ENCODE measurements at places on chromosomes 3 and 15. TPM values are rescaled to one million over a fixed set of nuclear protein-coding genes. Genes with fewer than 3 reads are reported as not detected.

The GATM gene
- total RNA-seq = 0.26 TPM

The OR5K2 gene
- not detected for total RNA-seq

The CSPG4 gene
- total RNA-seq = under 0.01 TPM

The FRMD4B gene
- total RNA-seq = 67.8 TPM

The KCNMB2 gene
- total RNA-seq = not detected

The TUSC7 gene
- total RNA-seq = not detected

The ZNF80 gene
- not detected for total RNA-seq

The SLCO3A1 gene
- 1.8 TPM for total RNA-seq

The RLBP1 gene
- total RNA-seq = not detected

DNA sequence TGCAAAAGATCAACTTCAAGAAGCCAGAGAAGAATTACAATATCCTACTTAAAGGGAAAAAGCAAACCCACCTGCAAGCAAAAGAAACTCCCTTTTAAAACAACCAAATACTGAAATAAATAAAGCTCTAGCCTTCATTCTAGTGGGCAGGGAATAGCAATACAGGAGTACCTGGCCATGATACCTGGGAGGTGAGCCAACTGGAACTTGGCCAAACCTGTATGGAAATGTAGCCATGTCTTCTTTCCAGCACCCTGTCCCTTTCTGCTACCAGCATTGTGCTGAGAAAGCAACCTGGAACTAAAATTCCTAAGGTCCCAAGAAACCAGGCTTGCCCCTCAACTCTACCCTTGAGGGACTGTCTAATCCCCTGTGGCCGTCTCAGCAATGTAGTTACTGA is 530.0 kb downstream of the EPHB1 start:
- no peak for DNase-seq

DNA sequence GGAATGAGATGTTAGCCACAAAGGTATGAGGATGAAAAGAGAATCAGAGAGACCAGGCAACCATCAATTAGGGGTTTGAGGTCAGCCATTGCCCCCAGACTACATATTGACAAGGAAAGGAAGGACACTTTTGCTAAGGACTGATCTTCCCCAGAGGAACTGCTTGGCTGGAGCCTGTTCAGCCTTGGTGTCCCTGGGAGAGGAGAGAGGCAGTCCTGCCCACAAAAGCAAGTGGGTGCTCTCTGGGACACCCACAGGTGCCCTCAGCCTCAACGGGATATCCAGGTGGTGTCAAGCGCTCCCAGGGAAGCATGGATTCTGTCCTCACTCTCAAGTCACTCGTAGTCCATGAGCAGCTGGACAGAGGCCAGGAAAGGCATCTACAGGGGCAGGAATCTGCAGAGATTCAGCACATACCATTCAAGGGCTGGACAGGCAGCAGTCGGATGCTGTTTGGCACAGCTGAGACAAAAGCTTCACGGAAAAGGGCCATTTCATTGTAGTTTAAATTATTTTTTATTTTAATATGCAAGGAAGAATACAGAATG is 166.2 kb downstream of the UACA start:
- no peak for DNase-seq

DNA sequence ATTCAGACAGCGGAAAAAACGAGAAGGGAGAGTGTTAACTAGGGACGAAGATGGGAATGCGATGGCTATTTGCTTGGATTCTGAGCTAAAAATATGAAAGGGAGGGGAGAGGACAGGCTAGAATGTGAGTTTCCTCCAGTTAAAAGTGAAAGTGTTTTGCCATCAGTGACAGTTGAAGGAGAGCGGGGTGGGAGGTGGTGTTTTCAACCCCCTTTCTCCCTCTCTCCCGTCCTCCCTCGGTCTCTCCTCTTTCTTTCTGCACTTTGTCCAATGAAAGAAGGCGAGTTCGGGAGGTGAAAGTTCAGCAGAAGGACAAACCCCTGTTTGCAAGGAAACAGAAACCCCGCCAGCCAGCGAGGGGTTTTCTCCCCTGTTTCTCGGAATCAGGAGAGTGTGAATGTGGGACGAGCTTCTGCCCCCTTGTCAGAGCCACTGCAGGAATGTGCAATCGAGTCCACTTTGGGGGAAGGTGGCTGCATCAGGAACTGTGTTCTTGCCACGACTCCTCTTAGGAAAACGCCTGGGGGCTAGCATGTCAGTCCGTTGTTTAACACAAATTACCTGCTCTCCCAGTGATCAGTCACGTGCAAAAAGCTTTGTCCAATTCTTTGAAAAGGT is 975 bp upstream of the FOXP1 start:
- peak; percentile 66 for DNase-seq

GRCh38 chr3:125634336-125634950 is 39.1 kb upstream of the OSBPL11 start:
- DNase-seq = no peak

DNA sequence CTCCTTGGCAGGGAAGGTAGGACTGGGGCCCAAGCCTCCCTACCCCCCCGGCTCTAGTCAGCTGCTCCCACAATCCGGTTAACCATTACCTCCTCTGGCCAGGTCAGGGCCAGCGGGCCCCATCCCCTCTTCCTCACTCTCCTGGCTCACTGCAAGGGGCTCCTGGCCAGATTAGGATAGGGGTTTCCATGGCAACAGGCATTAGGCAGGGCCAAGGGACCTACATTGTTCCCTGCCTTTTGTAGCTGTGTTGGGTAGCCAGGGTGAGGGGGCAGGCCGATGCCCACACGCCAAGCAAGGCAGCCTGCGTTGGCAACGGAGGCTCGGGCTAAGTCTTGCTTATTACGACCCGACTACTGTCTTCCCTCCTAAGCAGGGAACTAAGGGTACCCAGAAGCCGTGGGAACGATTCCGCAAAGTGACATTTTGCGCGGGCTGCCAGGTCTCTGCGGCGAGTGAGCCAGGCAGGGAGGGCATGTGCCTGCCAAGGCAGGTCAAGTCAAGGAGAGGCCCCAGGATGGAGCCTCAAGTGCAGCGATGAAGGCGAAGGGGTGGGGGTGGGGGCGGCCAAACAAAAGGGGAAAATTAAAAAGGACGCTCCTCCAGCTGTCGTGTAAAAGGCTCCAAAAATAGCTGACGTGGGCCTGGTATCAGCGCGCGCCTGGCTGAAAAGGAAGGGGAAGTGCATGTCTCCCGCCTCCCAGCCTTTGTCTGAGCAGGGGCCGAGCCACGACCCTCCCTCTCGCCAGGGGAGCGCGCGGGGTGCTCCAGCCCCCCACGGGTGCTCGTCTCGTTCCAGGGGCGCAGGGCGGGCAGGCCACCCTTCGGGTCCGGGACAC is 919 bp downstream of the IDH2 start:
- DNase-seq = peak; percentile 50

DNA sequence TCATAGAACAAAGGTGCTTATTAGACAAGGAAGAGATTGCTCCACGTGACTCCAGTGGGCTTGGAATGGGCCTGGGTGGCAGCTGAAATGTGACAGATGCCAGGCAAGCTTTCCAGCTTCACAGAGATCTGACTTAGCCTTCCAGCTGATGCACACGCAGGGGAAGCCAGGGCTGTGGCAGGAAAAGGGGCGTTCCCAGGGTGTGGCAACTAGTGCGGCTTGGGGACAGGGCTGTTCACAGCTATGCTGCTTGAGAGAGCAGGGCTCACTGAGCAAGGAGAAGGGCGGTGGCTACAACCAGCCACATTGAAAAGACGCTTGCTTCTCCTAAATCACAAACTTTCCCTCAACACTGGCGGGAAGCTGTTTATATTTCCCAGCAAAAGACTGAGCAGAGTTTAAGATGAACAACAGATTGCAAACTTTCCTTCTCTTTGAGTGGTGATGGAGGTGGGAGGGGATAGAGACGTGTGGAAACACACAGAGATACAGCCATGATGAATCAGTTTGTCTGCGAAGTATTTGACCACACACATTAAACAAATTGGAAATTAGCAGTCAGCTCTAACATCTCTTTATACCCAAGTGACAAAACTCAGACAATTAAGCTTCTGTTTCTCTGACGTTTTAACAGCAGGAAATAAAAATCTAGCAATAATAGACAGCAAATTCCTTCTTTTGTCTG is 127.5 kb downstream of the BDH1 start:
- DNase-seq = peak; percentile 33

GRCh38 chr3:194327218-194328052 is 23.7 kb downstream of the CPN2 start:
- peak; percentile 33 for DNase-seq

GRCh38 chr3:47398228-47398627 is 17.4 kb downstream of the PTPN23 start:
- no peak for DNase-seq

- no peak for DNase-seq
These were observed 75.2 kb downstream of the FBXL22 start for GRCh38 chr15:63672369-63672768.

DNA sequence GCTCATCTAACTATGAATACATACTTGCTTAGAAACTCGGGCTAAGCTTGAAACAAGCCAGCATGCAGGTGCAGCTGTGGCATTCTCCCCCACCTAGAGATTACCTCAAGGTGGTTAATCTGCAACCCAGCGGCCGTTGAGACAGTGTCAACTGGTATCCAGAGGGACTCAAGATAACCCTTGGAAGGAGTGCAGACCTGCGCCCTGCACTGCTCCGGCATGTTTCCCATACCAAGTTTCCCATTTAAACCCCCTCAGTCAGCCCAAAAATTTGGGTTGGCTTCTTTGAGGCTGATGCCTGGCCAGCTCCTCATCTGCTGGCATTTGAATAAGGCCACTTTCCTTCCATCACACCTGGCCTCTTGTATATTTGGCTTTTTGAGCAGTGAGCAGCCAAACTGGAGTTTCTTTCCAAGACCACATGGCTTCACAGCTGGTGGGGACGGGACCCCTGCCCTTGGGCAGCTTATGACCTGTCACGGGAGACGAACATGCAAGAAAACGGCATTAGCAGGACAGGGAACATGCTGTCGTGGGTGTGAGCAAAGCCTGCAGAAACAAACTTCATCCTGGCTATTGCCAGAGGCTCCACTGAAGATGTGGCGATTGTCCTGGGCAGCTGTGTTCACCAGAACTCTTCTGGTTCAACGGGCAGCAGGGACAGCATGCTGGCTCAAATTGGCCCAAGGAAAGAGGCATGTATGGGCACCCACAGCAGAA is 98.2 kb downstream of the PLXNA1 start:
- DNase-seq = no peak

DNA sequence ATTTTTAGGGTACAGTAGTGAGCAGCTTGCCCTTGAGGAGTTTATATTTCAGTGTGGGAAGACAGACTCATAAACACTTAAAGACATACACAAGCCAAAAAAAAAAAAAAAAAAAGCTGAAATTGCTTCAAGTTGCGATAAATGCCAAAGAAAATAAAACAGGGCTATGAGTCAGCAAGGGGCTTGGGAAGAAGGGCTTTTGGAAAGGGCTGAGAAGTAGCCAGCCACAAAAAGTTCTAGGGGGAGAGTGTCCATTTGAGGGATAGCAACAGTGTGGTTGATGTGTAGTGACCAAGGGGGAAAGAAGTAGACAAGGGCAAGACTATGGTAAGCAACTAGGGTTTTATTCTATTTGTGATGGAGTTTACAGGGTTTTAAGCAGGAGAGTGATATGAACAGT is 185.5 kb downstream of the ADAMTS9 start:
- DNase-seq = no peak

DNA sequence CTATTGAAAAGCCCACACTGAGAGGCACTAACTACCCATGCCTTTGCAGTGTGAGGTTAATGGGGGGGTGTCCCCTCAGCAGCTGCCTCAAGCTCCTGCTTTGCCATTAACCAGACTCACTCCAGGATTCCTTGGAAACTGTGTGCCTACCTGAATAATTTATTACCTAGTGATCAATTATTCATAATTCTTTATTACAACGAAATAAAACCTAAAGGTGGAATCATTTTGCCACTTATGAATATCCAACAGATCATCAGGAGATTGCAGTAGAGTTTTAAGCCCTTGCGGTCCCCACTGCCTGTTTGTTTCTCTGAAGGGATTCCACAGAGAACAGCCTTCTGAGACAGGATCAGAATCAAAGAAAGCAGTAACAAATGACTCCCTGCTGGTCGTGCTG is 23.3 kb downstream of the NEK11 start:
- no peak for DNase-seq

DNA sequence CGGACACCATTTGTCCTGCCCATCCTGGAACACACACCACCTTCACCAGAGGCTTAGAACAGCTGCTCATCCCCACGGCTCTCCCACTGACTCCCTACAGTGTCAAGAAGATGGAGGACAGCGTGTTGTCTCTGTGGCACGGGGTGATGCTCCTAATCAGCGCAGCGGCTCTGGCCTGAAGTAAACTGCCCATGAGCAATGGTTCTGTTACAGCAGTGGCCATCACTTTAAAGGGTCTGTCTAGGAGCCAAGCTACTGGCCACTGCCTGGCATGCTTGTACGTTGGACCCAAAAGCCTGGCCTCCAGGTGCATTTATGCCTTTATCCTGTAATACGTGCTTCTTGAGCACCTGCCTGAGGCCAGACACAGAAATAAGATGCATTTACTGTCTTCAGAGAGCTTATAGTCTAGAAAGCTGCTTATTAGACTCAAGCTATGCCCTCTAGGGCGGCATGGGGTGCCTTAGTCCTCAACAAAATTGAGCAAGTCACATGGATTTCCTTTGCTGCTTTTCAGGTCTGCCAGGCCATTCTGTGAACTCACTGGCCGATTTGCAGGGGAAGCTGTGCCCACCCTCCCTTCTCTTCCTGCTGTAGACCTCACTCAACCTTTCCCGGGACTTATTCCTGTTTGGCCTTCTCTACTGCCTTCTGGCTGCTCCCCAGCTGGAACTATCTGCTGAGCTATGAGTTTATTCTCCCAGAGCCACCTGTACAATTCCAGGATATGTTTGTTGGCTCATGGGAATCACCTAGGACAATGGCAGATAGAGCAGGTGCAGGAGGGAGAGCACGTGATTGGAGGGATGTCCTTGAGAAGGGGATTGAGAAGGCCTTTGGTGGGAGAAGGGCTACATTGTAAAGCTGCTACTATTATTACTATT is 51.9 kb downstream of the STARD5 start:
- DNase-seq = no peak

DNA sequence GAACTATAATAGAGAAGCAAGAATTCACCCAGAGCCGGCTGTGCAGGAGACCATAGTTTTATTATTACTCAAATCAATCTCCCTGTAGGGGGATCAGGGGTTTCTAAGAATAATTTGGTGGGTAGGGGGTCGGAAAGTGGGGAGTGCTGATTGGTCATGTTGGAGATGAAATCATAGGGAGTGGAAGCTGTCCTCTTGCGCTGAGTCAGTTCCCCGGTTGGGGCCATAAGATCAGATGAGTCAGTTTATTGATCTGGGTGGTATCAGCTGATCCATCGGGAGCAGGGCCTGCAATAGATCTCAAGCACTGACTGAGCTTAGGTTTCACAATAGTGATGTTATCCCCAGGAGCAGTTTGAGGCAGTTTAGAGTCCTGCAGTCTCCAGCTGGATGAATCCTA is 97.0 kb upstream of the SNRPN start:
- DNase-seq = no peak

GRCh38 chr3:195537995-195538394 is 5.1 kb downstream of the PPP1R2 start:
- no peak for DNase-seq

GRCh38 chr3:72745146-72745999 is 102.9 kb downstream of the SHQ1 start:
- DNase-seq = no peak

All from dermis microvascular lymphatic vessel endothelial cell (primary cell).